ENCODE measurements at places on chromosomes 3 and 15.

DNA sequence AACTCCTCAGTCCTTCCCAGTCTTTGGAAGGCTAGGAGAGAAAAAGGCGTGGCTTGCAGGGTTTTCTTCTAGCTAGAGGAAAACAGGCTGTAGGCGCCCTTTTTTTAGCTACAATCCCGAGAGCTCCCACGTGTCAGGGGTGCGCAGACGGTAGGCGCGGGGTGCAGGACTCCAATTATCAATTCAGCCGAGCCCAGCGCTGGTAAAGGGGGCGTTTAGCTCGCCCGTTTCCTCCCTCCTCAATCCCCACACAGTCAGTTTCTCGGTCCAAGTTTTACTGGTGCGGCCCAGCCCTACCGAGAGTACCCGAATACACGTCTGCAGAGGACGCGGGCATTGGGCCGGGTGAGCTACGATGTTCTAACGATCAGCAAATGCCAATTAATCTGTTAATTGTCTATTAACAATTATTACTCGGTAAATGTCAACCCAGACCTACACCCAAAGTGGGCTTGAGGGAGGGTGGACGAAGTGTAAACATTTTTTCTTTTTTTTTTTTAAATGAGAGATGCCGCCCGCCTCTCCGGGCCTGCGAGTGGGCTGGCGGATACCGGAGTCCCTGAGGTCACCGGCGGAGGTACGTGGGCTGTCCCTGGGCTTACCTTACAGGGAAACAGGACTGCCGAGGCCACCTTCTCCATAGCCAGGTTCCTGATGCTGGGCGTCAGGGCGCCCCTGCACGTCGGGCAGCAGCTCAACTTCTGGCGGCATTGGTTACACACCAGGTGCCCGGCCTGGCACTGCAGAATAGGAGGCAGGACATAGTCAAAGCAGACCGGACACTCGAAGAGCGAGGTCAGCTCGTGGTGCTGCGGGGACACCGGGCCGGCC, 923 bp downstream of the SIAH2 start:
- peak; percentile 34 for DNase-seq

- no peak for DNase-seq
Observed at GRCh38 chr3:15303728-15304127, 28.7 kb downstream of the SH3BP5 start.

DNA sequence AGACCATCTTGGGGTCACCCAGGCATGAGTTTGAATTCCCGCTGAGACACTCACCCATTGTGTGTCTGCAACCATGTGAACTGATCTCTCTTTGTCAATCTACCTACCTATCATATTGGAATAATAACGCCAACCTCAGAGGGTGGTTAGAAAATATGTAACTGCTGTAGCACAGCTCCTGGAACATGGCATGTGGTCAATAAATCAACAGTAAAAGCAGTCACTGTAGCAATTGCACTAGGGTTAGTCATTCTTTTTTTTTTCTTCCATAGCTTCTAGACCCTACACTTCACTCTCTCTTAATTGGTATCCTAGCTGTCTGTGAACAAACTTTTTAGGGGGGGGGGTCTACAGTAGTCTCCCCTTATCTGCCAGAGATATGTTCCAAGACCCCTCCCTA, 64.2 kb upstream of the SLCO2A1 start:
- no peak for DNase-seq

DNA sequence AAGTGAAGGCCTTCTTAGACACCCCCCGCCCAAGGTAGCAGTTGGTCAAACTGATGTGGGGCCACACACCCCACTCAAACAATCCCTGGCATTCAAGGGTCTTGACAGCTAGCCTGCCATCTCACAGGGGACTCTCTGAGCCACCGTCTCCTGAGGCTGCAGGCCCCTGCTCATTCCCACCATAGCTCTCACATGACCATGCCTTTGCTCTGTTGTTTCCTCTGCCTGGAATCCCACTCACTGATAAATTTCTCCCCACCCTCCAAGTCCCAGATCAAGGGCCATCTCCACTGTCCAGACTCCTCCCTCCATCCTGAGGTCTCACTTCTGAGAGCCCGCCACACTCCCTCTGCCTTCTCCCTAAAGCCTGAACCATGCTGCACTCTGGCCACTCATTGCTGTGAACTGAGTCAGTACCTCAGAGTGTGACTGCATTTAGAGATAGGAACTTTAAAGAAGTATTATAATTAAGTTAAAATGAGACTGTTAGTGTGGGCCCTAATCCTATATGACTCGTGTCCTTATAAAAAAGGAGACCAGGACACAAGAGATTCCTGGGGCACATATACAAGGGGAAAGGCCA, 10.0 kb downstream of the WNT7A start:
- DNase-seq, result no peak

- no peak for DNase-seq
Observed at GRCh38 chr3:157607826-157608405, 104.7 kb upstream of the VEPH1 start.

DNA sequence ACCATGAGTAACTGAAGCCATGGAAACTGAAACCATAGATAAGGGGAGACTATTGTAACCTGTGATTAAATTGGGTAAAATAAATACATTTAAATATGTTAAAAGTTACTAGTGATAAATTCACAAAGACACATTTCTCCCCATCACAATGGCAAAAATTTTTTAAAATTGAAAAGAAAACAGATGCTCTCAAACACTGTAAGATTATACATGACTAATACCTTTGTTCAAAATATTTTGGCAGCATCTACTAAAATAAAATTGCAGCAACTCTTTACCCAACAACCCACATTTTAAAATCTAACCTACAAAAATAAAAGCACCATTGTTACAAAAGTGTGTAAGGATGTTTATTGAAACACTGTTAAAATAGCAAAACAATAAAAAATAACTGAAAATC, 93.3 kb downstream of the CLASP2 start:
- no peak for DNase-seq

GRCh38 chr15:25435474-25436243, 3.2 kb downstream of the UBE3A start:
- no peak for DNase-seq

- DNase-seq, result peak; percentile 74
Observed at GRCh38 chr3:46998121-46998851, 18.8 kb downstream of the NBEAL2 start.

GRCh38 chr15:60301024-60301423, 96.8 kb downstream of the ANXA2 start:
- DNase-seq, result no peak

DNA sequence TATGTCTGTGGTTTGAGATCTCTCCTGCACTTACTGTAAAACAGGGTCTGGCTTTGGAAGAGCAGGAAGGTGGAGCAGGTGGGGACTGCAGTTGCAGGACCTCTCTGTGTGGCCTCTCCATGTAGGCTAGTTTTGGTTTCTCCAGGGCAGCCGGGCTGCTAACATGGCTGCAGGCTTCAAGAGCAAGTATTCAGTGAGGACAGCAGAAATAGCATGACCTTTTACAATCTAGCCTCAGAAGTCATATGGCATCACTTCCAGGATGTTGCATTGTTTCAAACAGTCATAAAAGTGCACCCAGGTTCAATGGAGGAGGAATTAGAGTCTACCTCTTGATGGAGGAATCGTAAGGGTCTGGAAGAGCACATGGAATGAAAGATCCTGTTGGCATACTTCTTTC, 728.7 kb downstream of the NTRK3 start:
- no peak for DNase-seq

- DNase-seq, result no peak
Observed at GRCh38 chr3:104629038-104629437, 737.7 kb upstream of the ALCAM start.

- DNase-seq, result no peak
Observed at GRCh38 chr15:90883526-90883975, 753 bp upstream of the FES start.

DNA sequence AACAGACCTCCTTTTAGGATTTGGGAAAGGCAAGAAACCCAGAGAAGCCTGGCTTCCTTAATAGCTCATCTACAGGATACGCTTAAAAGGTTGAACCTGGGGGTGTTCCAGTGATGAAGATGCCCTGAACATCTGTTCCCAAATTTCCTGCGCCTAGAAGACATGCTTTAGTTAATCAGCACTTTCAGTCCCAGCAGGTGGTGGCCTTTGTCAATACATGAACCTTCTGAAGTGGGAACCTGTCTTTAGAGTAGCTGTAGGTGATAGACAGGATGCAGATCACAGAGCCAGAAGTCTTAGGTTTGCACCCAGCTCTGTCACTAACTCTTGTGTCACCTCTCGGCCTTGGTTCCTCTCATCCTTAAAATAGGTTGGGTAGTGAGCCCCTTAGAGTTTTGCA, 149.7 kb upstream of the SYNPR start:
- DNase-seq, result no peak

- DNase-seq, result peak; percentile 35
Observed at GRCh38 chr3:156674911-156675829, 780 bp downstream of the TIPARP start.

GRCh38 chr3:26246901-26247300, 375.7 kb upstream of the LRRC3B start:
- DNase-seq, result no peak

DNA sequence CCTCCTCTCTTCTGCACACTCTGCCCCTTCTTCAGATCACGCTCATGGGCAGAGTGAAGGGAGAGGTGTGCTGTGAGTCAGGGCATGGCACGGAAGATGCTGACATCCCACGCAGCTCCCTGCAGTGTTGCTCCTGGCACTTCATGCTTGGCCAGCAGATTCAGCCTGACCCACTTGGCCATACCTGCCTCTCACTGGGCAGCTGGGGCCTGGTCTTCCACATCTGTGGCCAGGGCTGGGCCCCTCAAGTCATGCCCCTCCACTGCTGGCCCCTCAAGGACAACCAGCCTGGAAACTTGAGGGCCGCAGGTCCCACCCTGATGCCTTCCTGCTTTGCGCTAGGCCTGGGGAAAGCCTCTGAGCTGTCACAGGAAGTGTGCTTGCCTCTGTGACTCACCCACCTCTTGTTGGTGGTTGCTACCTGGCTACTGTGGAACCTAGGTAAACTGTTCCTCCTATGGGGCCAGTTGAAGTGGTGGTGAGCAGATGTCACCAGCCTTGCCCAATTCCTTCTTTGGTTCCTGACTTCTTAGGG, 48.7 kb downstream of the BSN start:
- peak; percentile 47 for DNase-seq

DNA sequence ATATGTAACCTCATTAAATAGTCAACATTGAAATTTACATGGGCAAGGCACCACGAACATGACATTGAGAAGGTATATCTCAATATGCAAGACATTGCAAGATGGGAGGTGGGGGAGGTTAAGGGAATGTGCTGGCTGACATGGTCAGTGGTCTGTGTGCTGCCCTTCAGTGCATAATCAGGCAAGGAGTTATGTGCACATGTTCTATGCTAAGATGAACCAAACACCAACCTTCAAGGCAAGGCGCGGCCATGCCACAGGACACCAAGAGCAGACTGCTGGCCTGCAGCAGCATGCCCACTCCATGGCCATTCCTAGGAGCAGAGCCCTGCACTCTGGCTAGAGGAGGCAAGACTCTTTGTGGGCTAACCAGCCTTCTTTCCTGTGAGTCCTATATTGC, 40.9 kb upstream of the TSPAN3 start:
- no peak for DNase-seq

- no peak for DNase-seq
Observed at GRCh38 chr15:41933326-41933725, 39.0 kb downstream of the EHD4 start.

GRCh38 chr3:131948806-131949205, 86.0 kb downstream of the CPNE4 start:
- DNase-seq, result no peak

GRCh38 chr3:154129625-154130024, 8.4 kb downstream of the ARHGEF26 start:
- DNase-seq, result no peak

- DNase-seq, result no peak
Observed at GRCh38 chr3:67875338-67875737, 220.9 kb upstream of the SUCLG2 start.

- no peak for DNase-seq
Observed at GRCh38 chr3:127307112-127307835, 19.4 kb upstream of the PRR20G start.

- DNase-seq, result no peak
Observed at GRCh38 chr15:58241872-58242271, 103.7 kb downstream of the AQP9 start.

DNA sequence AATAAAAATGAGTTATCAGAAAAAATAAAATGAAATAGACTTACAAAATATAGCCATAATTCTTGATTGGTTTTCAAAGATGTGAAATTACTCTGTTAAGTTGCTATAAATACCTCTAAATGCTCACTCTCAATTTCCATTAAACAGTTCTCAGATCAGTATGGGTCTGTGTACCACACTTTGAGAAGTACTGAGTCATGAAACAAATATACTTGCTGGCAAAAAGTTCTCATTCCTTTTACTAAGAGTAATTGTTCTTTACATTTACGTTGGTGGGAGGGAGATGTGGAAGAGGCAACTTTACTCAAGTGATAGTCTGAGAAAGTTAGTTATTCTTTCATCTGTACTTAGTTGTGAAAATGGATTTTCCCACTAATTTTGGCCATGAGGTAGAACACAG, 96.3 kb downstream of the ZNF385D start:
- DNase-seq, result no peak

DNA sequence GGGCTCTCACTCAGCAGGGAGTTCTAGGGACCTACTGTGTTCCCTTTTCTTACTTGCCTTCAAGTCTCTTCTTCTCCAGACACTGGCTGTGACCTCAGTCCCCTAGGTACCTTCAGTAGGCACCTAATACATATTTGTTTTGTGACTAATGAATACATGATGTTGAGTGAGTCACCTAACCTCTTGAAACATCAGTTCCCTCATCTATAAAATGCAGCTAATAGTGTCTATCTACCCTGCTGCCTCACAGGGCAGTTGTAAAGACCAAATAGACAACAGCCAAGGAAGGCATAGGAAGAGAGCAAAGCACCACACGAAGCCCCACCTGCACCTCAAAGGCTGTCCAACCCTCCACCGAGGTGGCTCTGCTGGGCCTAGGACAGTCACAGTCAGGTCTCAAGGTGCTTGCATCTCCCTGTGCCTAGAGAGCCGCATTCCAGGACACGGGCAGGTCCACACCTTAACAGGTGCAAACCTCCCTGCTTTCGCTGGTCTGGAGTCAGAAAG, 29.1 kb downstream of the DAPK2 start:
- no peak for DNase-seq

GRCh38 chr3:141835557-141836229, 40.8 kb upstream of the ATP1B3 start:
- DNase-seq, result no peak

- no peak for DNase-seq
Observed at GRCh38 chr15:42087460-42087859, 6.9 kb downstream of the PLA2G4D start.

GRCh38 chr3:49845694-49846093, 10.7 kb downstream of the TRAIP start:
- DNase-seq, result no peak

DNA sequence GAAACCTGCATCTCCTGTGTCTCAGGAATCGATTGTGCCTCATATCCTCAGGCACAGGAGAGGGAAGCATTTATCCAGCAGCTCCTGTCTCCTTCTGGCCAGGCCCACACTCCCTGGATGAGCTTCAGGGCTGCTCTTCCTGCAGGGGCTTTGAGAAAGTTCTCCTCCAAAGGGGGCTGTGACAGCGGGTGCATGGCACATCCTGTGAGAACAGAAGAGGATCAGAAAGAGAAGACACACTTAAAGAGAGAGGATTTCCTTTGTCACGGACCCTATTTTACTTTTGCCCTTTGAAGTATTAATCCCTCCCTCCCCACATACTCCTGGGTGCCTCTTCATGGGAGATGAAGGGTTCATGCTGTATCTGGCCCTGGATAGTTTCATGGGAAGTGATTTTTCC, 46.0 kb downstream of the MFSD1 start:
- DNase-seq, result no peak

GRCh38 chr3:184295771-184296170, 3.3 kb upstream of the PSMD2 start:
- no peak for DNase-seq
